ENCODE measurements at places on chromosomes 6 and 20.

GRCh38 chr6:155693573-155694418 lies 238.2 kb upstream of the NOX3 start:
- no peak for DNase-seq

DNA sequence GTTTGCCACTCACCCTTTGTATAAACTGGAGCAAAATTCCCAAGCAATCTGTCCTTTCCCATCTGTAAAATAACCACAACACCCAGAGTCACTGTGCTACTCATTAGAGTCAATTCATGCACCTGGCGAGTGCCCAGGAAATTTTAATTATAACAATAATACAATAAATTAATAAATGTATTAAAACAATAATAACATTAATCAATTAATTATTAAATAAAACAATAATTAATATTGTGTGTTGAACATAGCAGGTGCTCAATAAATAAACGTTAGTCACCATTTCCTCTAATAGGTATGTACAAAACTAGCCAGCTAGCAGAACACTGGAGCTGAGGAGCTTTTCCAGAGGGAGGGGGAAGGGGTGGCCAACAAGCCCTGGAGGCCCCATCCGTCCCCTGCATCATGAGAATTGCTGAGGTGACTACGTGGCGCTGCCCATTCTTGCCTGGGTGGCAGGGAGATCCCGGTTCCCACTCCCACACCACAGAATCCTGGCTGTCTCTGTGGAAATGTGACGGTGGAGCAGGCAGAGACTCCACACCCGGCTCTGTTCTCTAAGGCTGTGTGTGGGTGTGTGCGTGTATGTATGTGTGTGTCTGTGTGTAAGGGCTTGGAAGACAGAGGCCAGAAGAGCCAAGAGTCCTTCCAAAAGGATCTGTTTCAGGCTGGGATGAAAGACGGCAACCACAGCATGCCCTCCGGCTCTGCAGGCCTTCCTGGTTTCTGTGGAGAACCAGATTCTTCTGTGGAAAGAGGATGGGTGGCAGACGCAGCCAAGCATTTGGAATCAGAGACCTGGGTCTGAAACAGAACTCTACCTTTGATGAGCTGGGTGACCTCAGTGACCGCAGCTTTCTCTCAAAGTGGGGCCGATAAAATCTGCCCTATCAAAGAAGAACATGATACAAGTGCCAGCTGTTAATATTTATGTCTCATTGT lies 18.8 kb upstream of the EZR start:
- no peak for DNase-seq

GRCh38 chr6:215335-216034 lies 76.8 kb upstream of the DUSP22 start:
- peak; percentile 55 for DNase-seq

DNA sequence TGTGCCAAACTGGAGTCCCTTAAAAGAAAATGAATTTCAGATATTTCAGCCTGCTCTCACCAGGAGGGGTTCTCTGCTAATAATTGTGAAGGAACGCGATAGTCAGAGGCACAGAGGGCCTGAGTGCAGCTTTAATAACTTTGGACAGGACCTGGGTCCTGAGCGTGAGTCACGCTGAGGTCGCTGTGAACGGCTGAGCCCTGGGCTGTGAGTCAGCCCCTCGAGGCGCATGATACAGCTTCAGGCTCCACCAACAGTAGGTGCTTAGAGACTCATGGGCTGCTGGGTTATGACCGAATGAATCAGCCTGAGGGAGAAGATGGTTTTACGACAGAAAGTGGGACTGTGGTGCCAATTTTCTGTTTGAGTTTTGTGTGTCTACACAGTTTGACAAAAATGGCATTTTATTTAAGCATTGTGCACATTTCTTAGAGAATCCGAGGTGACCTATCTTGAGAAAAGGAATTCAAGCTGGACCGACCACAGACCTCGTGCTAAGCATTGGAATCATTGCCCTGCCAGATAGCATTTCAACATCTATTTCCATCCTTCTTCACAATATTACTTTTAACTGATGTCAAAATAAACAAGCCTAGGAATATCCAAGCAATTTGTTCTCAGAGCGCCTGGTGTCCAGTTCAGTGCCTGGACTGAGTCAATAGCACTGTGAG lies 183.0 kb downstream of the THBS2 start:
- DNase-seq: no peak

DNA sequence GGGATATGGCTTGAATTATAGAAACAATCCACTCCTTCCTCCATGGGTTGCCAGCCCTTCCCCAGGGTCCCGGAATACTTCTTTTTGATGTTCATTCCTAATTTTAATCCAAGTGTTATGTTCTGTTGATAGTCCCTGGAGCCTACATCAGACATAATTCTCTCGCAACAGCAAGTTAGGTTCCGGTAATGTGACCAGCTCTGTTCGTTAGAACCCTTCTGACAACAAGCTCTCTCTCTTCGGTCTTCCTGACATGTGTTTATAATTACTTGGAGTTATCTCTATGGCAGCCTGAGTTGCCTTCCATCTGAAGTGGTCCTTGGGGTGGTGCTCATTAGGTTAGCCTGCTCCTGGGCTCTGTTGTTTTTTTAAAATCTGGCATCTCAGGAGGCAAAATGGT lies 506.9 kb upstream of the JARID2 start:
- no peak for DNase-seq

- peak; percentile 7 for DNase-seq
Observed at GRCh38 chr6:119446115-119446554, 96.6 kb upstream of the MAN1A1 start.

GRCh38 chr20:49685809-49686208 lies 27.9 kb downstream of the B4GALT5 start:
- DNase-seq: no peak

- no peak for DNase-seq
Observed at GRCh38 chr6:151290877-151291721, 51.3 kb downstream of the AKAP12 start.

DNA sequence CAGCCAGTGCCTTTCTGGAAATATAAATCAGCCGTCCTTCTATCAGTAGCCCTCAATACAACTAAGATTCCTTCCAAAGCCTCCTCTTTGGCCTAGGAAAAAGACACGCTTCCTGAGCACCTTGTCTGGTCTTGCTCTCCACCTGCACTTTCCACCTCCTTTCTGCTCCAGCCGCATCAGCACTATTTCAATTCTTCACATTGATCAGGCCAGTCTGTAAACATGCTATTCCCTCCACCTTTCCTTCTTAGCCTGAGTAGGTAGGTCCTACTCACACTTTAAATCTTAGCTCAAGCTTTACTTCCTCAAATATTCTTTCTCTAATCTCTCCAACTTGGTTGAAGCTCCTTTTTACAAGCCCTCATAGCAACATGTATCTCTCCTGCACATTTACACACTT lies 11.4 kb downstream of the RANBP9 start:
- no peak for DNase-seq

Measured in CD4-positive, alpha-beta T cell (primary cell).